Kidney (tissue), 22 donors: ENCODE measurements at places on chromosomes 2 and 18. TPM values are rescaled to one million over a fixed set of nuclear protein-coding genes. Genes with fewer than 3 reads are reported as not detected.

DNA sequence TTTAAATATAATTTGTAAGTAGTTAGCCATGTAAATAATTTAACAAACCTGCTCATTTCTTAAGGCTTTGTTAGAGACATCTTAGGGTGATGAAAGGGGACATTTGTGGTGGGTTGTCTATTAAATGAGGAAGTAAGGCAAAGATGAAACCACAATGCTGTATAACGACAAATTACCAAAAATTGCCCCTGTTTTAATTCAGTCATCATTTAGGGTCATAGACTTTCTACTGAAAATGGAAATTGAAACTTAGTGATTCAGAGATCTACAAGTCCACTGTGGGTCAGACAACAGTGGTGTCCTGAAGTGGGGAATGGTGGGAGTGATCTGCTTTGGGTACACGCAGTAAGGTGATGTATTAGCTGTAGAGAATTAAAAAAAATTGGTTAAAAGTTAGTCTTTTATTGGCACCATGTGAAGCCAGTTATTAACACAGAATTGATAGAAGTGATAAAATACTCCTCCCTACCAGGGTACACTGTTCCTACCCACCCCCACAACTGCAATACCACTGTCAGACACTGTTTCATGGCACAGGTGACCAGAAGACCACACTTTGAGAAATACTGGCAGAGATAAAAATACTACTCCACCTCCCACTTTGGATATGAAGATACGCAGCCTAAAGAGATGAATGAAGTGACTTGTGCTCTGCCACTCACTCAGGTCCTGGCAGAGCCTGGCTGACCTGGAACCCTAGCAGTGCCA is 13.4 kb downstream of the CERS6 start:
- no peak for DNase-seq

DNA sequence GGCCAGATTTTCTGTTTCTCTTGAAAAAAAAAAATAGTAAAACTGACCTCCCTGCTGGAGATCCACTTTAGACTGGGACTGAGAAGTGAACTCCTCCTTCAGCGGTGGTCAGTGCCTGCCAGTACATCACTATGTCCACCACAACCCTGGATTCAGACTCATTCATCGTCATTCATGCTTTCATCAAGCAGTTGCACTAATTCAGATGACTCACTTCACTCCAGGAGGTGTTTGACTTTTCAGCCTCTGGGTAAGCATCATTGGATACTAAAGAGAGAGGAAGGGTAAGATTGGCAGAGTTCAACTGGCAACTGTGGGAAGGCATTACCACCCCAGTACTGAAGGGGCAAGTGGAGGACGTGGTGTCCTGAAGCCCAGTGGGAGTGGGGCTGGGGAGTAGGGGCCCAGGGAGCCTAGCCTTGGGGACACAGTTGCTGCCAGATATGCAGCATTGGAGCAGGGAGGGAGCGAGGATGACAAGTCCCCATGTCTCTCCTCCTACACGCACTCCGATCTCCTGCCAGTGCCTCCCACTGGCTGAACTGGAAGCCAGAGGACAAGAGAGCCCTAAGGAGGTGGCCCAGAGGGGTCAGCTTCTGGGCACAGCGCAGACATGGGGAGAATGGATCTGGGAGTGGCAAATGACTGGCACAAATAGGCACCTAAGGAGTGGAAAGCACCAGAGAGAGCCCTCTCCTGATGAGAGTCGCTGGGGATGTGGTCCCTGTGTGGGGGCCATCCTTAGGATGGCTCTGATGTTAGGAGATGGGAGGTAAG is 111.1 kb downstream of the TGFA start:
- DNase-seq = no peak

GRCh38 chr18:76228716-76229115 is 266.3 kb downstream of the ZNF516 start:
- DNase-seq = no peak

DNA sequence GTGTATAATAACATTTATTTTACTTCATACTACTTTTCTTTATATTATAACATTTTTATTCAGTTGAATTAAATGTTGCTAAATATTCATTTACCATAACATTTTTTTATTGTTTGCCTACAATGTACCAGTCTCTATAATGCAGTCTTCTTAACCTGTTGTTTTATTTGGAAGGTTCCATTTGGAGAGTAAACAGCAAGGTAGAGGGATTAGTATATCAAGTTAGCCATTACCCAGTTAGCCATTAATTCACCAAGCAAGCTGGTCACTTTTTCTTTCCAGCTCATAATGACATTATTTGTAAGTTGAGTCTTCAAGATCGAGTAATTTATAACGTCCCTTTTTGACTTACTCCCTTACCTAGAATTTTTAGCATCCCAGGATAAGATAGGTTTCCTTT is 29.7 kb upstream of the NT5C1B start:
- DNase-seq = peak; percentile 20

- no peak for DNase-seq
These were observed 44.7 kb upstream of the SNED1 start for GRCh38 chr2:240953426-240954410.

DNA sequence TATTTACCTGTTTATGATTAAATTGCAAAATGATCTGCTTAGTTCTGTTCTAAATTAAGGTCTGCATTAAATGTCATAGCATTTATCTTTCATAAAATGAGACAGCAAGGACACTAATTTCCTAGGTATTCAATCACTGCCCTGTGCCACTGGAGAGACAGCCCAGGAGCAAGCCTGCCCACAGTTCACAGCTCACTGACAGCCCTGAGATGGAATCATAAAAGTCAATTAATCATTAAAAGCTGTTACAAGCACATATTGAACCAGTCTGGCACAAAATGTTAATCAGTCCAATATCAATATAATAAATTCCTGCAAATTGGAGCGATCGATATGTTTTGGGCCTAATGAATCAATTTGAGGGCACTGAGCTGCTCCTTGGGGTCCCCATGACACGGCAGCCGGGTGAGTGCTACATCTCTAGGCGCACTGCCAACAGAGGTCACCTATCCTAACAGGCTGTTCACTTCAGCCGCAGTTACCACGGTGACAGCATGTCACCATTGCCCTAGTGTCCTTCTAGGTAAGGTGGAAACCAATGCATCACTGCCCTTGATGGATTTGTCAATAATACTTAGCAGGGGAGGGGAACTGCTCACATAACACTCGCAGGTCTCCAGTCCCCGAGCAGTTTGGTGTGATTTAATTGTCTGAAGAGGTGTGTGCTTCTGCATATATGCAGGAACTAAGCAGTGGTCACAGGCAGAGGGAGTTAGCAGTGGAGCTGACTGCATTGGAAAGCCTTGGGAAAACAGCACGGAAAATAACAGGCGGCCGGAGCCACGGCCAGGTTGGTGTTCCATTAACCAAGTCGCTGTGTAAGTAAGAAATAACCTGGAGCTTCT is 47.3 kb downstream of the POU3F3 start:
- DNase-seq = peak; percentile 91

INHBB gene
- 0.49 TPM for polyA plus RNA-seq
